ENCODE measurements at places on chromosomes 4 and X.
A peak's percentile ranks its signal among the peaks of the same experiment; 100 is the strongest.

DNA sequence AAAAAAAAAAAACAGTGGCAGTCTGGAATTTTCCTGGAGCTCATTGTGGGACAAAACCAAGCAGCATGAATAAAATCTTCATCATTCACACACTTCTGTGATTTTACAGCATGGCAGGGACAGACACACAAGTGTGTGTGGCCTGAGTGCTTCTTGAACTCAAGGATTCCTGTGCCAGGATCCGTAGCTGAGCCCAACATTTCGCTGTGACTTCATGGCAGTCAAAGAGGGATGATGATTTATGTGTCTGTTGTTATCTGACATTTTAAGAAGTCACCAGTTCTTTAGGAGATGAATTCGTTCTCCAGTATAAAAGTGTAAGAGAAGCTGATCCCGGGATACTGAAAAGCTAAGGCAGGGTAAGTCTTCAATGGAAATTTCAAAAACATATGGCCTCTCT, 57.0 kb downstream of the ING2 start:
- no peak for DNase-seq

- no peak for DNase-seq
These were observed 1213.2 kb downstream of the NLGN4X start for GRCh38 chrX:5015451-5015850.

GRCh38 chr4:72843466-72843865, 226.1 kb downstream of the COX18 start:
- no peak for DNase-seq

- DNase-seq: no peak
These were observed 390.7 kb downstream of the MAPK10 start for GRCh38 chr4:85968945-85969819.

DNA sequence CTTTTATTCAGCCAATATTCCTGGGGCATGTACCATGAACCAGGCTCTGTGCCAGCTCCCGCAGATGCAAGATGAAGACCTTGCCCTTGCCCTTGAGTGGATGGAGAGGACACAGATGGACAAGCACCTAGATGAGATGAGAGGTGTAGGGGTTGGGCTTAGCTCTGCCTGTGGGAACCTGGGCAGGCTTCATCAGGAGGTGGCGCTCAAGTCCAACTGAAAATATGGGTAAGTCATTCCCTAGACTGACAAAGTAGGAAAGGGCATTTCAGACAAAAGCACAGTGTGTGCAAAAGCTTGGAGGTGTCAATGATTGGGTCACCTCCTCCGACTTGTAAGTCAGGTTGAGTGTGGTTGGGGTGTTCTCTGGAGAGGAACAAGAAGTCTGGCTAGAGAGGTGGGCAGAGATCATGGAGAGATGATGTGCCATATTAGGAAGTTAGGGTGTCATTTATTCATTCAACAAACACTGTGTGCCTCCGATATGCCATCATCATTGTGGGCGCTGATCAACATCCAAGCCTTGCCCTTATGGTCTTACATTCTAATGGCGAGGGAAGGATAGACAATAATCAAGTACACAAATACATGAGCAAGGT, 64.6 kb downstream of the ANAPC4 start:
- DNase-seq: no peak

- peak; percentile 90 for DNase-seq
These were observed 636 bp upstream of the EOLA1 start for GRCh38 chrX:149540131-149540620.
